ENCODE measurements at places on chromosomes 4 and X.

DNA sequence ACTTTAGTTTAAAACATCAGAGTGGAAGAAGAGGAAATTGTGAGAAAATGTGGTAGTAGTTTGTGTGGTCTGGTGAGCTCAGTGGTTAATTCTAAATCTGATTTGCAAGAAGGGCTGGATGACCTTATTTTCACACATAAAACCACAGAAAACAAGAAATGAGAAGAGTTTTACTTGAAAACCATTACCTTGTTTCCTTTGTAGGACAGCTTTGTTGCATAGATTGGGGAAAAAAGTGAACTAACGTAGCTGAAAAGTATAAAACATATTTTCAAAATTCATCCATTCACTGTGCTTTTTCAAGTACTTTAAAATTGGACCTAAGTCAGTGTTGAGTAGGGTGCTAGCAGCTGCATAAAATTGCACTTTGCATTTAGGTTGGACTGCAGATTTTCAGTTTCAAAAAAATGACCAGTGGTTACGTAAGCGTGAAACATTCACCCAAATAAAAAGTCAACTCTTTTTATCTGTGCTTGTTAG is 211.3 kb downstream of the ARHGAP10 start:
- DNase-seq: no peak

- DNase-seq: peak; percentile 11
These were observed 134.6 kb downstream of the HMX1 start for GRCh38 chr4:8737075-8737474.

GRCh38 chr4:56701644-56702043 is 20.5 kb upstream of the HOPX start:
- DNase-seq: no peak

- DNase-seq: no peak
These were observed 106.2 kb downstream of the SYTL5 start for GRCh38 chrX:38112566-38112965.

DNA sequence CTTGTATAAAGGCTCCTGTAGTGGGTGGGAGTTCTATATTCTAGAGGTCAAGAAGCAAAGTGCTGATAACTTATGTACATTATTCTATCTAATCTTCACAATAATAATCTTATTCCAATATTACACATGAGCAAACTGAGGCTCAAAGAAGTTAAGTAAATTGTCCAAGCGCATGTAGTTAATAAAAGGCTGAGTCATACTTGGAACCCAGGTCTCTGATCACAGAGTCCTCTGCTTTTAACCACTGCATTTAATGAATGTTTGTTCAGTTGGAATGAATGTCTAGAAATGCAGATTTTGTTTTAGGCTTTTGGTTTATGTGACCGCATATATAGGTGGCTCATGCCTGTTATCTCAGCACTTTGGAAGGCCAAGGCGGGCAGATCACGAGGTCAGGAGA is 88.4 kb upstream of the PAQR3 start:
- no peak for DNase-seq

- peak; percentile 59 for DNase-seq
These were observed 26.6 kb upstream of the MAN2B2 start for GRCh38 chr4:6548201-6548881.

DNA sequence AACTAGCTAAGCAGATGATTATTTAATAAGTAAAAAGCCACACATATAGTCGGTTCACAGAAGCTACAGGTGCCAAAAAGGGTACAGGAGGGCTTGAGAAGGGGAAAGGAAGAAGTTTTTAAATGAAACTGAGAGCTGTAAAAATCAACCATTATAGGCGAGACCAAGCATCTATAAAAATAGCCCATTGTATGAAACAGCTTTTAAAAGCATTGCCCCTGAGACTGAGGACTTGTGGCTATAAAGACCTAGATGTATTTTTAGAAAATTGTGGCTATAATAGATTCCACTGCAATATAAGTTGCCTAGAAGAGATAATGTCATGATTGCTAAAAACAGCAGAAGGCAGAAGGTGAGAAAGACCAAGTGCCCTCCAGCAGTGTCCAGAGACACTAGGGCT is 15.0 kb upstream of the TTC29 start:
- no peak for DNase-seq

- DNase-seq: no peak
These were observed 919.6 kb upstream of the DIAPH2 start for GRCh38 chrX:95764972-95765451.

- no peak for DNase-seq
These were observed 423.5 kb upstream of the CTSO start for GRCh38 chr4:156377036-156377710.

- no peak for DNase-seq
These were observed 124.7 kb upstream of the CPEB2 start for GRCh38 chr4:14877246-14878225.

- DNase-seq: no peak
These were observed 413.5 kb upstream of the GRIA3 start for GRCh38 chrX:122770581-122770980.

GRCh38 chr4:76072760-76073159 is 1.7 kb upstream of the ART3 start:
- DNase-seq: no peak

- DNase-seq: no peak
These were observed 2.9 kb downstream of the ERAS start for GRCh38 chrX:48829016-48829735.

- no peak for DNase-seq
These were observed 215.9 kb upstream of the GIMD1 start for GRCh38 chr4:106584337-106584989.

DNA sequence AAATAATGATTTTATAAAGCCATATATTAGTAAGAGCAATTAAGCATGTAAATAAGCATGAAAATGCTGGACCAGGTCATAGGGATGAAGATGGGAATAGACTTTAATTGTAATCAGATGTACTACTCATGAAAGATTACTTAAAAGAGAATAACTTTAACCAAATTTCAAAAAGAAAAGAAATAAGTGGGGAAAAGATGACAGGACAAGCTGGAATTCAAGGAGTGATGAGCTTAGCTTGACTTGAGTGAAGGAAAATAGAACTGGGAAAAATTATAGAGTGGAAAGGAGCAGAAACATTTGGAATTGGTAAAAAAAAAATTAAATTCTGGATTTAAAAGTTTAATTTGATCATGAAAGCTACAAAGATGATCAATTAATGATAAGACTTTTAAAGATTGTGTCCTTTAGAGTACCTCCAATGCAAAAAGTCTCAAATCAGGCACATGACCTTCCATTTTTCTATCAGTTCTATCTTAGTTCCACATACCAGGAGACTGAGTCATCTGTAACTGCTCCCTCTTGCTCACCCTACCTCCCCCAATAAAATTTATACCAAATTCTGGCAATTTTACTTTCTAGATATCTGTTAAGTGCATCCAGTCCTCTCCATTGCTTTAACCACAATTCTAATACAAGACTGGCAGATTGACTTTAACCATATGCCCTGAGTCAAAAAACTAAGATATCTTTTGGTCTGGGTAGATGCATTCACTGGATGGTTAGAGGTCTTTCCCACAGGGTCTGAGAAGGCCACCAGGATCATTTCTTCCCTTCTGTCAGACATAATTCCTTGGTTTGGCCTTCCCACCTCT is 56.4 kb upstream of the SLIT2 start:
- DNase-seq: no peak

DNA sequence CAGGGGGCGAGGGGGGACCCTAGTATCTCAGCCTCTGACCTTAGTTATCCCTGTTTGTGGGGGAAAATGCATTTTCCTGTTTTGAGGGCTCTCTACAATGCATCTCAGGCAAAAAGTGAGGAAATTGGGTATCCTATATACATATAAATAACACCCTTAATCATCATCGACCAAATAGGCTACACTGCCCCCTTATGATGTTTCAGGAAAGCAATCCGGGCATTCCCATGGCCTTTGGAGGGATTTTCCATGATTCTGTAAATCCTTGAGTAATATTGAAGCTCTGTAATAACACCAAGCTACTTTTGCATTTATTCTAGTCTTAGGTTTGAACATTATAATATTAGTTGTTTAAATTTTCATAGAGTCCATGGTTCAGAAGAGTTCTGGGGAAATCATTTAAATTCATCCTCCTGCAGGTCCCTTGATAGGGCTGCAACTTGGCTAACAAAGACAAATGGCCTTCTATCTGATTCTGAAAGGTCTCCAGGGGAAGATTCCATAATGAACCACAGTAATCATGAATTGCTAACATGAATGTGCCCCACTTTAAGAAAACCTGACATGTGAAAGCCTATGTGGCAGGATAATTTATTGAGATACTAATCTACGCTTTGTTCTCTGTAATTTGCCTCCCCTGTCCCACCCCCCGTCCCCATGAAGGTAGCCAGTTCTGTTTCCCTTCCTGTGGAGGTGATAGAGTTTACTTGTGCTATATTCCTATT is 91.5 kb upstream of the SCOC start:
- DNase-seq: no peak

- no peak for DNase-seq
These were observed 742.3 kb upstream of the POU3F4 start for GRCh38 chrX:82765811-82766210.

GRCh38 chr4:55731959-55732358 is 87.6 kb upstream of the EXOC1L start:
- DNase-seq: no peak

GRCh38 chr4:40437741-40438383 is 102.7 kb downstream of the CHRNA9 start:
- DNase-seq: no peak

DNA sequence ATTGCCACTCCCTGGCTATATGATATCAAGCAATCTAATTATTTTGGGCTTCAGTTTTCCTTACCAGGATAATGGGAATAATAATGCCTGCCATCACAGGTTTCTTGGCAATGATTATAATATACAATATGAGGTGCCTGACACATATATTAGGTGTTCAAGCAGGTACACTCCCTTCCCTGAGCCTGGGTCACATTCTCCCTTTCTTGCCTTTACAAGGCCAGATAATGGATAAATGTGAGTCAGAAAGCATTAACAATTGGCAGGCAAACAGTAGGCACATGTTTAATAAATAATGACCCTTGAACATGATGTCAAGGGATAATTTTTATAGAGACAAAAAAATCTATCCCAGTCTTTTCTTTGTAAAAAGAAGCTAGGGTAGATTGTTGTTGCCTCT is 17.2 kb downstream of the NDP start:
- DNase-seq: no peak

GRCh38 chr4:67549123-67549522 is 3.8 kb upstream of the CENPC start:
- no peak for DNase-seq

DNA sequence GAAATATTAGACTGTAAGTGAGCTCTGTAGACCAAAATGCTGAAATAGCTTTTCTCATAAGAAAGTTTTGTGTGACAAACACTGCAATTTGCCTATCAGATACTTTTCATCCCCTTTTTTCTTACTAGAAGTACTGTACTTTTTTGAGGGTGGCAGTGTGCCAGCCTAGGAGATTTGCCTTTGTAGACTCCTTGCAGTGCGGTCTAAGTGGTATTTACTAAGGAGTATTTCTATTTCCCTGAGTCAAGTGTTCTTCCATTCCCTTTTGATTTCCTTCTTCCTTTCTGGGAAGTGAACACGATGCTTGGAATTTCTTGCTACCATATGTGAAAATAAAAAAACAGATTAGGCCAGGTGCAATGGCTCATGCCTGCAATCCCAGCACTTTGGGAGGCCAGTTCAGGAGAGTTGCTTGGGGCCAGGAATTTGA is 34.6 kb downstream of the PDLIM5 start:
- DNase-seq: no peak

DNA sequence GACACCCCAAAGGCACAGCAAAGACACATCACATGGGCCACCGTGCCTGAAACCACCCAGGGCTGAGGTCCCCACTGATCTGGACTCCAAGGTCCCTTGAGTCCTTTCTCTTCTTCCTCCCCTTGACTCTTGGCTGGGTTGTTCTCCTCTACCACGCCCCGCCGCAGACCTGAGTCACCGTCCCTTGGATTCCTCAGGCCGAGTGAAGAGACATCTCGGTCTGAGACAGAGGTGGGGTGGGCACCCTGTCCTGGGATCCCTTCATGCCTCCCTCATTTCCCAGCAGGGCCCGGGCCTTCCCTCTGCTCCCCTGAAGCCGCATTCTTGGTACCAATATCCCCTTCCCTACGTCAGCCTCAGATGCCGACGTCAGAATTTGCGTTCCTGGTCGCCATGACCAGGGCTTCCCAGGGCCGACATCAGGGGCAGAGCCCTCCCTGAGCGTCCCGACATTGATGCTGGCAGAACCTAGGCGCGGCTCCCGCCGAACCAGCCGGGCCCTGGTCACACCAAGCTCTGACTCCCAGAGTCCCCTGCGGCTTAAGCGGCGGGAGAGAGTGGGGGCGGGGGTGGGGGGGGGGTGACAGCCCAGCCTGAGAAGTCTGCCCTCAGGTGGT is 498 bp downstream of the MAGEA10 start:
- DNase-seq: no peak

GRCh38 chr4:52051615-52052474 is 741 bp downstream of the SPATA18 start:
- DNase-seq: peak; percentile 33

GRCh38 chr4:22019676-22020075 is 71.1 kb upstream of the KCNIP4 start:
- no peak for DNase-seq

DNA sequence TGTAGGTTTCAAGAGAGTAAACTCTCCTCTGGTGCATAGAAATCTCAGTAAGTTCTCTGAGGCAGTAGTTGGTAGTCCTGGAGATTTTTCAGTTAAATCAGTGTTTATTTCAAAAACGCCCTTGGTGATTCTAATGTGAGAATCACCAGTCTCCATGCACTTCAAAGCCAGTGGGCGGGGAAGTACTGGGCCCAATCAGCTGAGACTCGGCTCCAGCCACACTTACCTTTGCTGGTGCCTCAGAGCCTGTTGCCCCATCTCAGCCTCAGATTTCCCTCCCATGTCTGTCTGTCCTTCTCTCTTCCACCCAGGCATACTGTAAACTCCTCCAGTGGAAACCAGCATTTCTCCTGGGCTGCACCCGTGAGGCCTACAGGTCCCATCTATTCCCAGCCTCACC is 7.4 kb upstream of the MGST2 start:
- DNase-seq: no peak

GRCh38 chr4:68987007-68987406 is 35.4 kb upstream of the UGT2A3 start:
- no peak for DNase-seq

DNA sequence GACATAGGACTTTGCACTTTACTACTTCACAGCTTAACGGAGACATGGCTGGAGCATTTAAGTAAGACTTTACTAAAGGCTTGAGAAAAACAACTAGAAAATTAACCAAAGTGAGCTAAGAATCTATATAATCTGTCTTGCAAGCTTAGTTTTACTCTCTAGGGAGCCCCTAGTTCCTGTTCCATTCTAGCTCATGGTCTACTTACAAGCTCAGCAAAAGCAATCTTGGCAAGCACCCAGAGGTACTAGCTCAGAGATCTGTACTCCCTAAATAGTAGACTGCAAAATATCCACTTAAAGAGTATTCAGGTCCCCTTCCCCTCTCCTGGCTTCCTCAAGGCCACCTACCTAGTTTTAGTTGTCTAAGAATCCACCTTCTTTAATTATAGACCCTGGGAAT is 469.0 kb downstream of the IDS start:
- no peak for DNase-seq

- no peak for DNase-seq
These were observed 64.3 kb upstream of the EMCN start for GRCh38 chr4:100582146-100582545.

Measured in dorsolateral prefrontal cortex (tissue), 122 donors.